ENCODE measurements at places on chromosomes 13 and 19. TPM values are rescaled to one million over a fixed set of nuclear protein-coding genes. Genes with fewer than 3 reads are reported as not detected.

The ZNF296 gene
- 4.1 TPM for total RNA-seq

The PRPF31 gene
- 75.9 TPM for total RNA-seq

The RNF17 gene
- not detected for total RNA-seq

The CYP2S1 gene
- 0.23 TPM for total RNA-seq

The CCDC169 gene
- total RNA-seq = 0.32 TPM

The EDNRB gene
- not detected for total RNA-seq

The ZNF324 gene
- total RNA-seq = 10.1 TPM

The RPS16 gene
- total RNA-seq = 2,430 TPM

The ANKRD24 gene
- total RNA-seq = 0.52 TPM

The PSG1 gene
- not detected for total RNA-seq

The ZNF471 gene
- 0.09 TPM for total RNA-seq
